Astrocyte (in vitro differentiated cells and primary cell): ENCODE measurements at places on chromosomes 16 and 17.

- H3K36me3 ChIP-seq = no peaks in the 10 kb centered on the region
- DNase-seq = no peak
- no peaks in the 10 kb centered on the region for H3K4me1 ChIP-seq
- H3K4me3 ChIP-seq = no peak overlapping the region
Observed at GRCh38 chr17:78769196-78769773, 12.8 kb downstream of the CYTH1 start.

- no peak for DNase-seq
- no peak overlapping the region for H3K4me3 ChIP-seq
- H3K36me3 ChIP-seq = no peaks in the 10 kb centered on the region
- H3K27ac ChIP-seq = no peak overlapping the region
- no peaks in the 10 kb centered on the region for H3K27me3 ChIP-seq
Observed at GRCh38 chr17:80425835-80426426, 11.0 kb downstream of the ENDOV start.

- DNase-seq = no peak
- no peaks in the 10 kb centered on the region for H3K36me3 ChIP-seq
- no peak overlapping the region for H3K4me3 ChIP-seq
- H3K4me1 ChIP-seq = peaks cover 9% of the 10 kb centered on the region
- no peaks in the 10 kb centered on the region for H3K27me3 ChIP-seq
Observed at GRCh38 chr16:59597269-59597668, 863.2 kb upstream of the GOT2 start.

GRCh38 chr17:65598746-65599145 is 37.3 kb upstream of the AXIN2 start:
- H3K27me3 ChIP-seq = no peaks in the 10 kb centered on the region
- no peak for DNase-seq
- H3K4me1 ChIP-seq = peaks cover under 1% of the 10 kb centered on the region

DNA sequence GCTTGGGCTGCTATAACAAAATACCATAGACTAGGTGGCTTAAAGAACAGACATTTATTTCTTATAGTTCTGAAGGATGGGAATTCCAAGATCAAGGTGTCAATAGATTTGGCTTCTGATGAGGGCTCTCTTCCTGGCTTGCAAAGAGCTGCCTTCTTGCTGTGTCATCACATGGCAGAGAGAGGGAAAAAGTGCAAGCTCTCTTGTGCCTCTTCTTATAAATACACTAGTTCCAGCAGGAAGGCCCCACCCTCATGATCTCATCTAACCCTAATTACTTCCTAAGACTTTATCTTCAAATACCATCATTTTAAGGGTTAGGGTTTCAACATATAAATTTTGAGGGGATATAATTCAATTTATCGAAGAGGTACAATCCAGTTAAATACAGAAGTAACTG is 30.6 kb downstream of the ABCA9 start:
- H3K36me3 ChIP-seq = no peaks in the 10 kb centered on the region
- H3K27ac ChIP-seq = no peak overlapping the region
- no peaks in the 10 kb centered on the region for H3K27me3 ChIP-seq

GRCh38 chr17:79086609-79087427 is 12.2 kb downstream of the ENGASE start:
- no peak overlapping the region for H3K4me3 ChIP-seq
- no peaks in the 10 kb centered on the region for H3K27me3 ChIP-seq

- no peak overlapping the region for H3K27ac ChIP-seq
- no peaks in the 10 kb centered on the region for H3K4me1 ChIP-seq
- no peak overlapping the region for H3K4me3 ChIP-seq
- no peak for DNase-seq
Observed at GRCh38 chr16:67701420-67701819, 17.7 kb downstream of the GFOD2 start.

DNA sequence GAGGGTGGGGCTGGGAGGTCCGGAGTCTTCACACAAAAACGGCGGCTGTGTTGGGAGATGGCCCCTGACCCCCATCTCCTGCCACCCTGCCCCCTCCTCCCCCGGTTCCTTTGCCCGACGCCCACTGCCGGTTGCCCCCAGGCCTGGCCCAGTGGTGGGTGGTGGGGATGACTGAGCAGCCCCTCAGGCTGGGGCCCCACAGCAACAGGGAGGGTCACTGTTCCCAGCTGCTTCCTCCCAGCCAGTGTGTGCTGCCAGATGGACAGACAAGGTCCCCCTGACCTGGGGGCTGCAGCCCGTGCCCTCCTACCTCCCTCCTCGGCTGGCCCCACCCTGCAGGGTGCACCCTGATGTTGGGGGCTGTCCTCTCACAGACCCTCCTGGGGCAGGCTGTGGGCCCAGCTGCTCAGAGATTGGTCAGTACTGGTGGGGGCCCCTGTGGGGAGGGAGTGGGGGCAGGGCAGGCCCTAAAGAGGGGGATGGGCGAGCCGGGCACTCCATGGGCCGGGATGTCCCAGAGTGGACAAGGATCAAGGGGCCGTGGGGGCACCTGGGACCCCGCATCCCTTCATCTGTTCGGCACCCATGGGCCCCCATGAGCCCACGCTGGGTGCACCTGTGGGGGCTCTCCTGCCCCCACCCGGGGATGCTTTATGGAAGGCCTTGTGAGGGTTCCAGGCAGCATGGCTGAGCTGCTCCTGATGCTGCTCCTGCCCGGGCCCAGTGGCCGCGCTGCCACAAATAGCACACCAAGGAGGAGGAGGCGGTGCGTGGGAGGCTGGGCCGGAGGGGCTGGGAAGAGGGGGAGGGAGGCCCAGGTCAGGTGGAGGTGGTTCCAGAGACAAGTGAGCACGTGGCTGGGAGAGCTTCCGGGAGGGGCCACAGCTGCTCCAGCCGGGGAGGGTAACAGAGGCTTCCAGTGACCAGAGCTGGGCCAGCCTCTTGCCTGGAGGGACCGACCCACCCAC is 5.1 kb downstream of the C1QTNF8 start:
- H3K27ac ChIP-seq = no peak overlapping the region
- no peaks in the 10 kb centered on the region for H3K36me3 ChIP-seq
- no peaks in the 10 kb centered on the region for H3K4me1 ChIP-seq
- no peak for DNase-seq
- H3K4me3 ChIP-seq = no peak overlapping the region

- no peak overlapping the region for H3K27ac ChIP-seq
- peaks cover 9% of the 10 kb centered on the region for H3K4me1 ChIP-seq
- no peak for DNase-seq
- no peaks in the 10 kb centered on the region for H3K36me3 ChIP-seq
- H3K4me3 ChIP-seq = peak overlapping the region; percentile 54
Observed at GRCh38 chr17:39951924-39952679, 10.7 kb upstream of the GSDMA start.

DNA sequence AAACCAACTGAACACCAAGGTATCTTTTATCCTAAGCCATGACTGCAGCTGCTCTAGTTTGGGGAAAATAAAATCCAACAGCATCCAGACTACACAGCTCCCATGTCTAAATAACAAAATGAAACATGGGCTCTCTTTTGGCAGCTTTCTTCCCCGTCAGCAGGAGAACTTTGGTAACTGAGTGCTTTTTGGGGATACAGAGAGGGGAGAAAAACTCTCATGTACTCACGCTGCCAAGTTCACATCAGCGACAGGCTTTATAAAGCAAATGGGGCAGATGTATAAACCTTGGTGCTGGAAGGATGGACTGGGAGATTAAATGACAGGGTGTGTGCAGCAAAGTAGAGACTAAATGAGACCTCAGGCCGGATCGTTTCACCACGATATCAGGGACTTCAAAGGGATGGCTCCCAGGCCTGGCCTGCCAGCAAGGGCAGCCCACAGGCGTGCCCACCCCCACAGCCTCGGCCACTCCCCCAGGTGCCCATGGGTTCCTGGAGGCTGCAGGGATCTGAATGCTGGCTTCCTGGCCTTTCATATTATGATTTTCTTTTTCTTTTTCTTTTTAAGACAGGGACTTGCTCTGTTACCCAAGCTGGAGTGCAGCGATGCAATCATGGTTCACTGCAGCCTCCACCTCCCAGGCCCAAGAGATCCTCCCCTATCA is 174.6 kb downstream of the ZNF423 start:
- no peak overlapping the region for H3K27ac ChIP-seq
- H3K4me3 ChIP-seq = no peak overlapping the region
- no peaks in the 10 kb centered on the region for H3K27me3 ChIP-seq
- DNase-seq = no peak
- H3K4me1 ChIP-seq = no peaks in the 10 kb centered on the region

- no peak overlapping the region for H3K27ac ChIP-seq
- no peaks in the 10 kb centered on the region for H3K36me3 ChIP-seq
- no peak for DNase-seq
Observed at GRCh38 chr17:49573510-49574322, 2.0 kb upstream of the NXPH3 start.

DNA sequence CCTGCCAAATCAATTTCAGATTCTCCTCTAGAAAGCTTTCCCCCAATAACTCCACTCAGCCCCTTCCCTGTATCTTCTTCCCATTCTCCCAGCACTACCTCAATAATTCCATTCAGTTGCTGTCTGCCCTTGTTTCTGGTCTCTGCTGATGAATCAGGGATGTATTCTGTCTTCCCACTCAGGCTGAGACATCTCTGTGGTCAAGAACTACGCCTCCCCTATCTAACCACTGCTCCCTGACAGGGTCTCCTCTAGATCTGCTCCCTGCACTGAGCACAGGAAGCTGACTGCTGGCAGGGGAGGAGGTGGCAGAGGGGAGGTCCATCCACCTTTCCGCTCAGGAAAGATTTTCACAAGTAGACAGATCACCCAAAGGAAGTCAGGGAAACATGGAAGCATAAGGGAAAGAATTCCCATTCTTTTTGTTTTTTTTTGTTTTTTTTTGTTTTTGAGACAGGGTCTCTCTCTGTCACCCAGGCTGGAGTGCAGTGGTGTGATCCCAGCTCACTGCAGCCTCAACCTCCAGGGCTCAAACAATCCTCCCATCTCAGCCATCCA is 16.9 kb upstream of the SP2 start:
- H3K27ac ChIP-seq = no peak overlapping the region
- peak; percentile 80 for DNase-seq
- H3K4me3 ChIP-seq = no peak overlapping the region
- peaks cover 13% of the 10 kb centered on the region for H3K27me3 ChIP-seq
- no peaks in the 10 kb centered on the region for H3K36me3 ChIP-seq
